ENCODE measurements at places on chromosomes 7 and 10.

GRCh38 chr10:79479283-79479909 is 32.9 kb upstream of the EIF5AL1 start:
- no peak for DNase-seq

GRCh38 chr7:120991161-120991560 is 2.6 kb downstream of the CPED1 start:
- DNase-seq: no peak

DNA sequence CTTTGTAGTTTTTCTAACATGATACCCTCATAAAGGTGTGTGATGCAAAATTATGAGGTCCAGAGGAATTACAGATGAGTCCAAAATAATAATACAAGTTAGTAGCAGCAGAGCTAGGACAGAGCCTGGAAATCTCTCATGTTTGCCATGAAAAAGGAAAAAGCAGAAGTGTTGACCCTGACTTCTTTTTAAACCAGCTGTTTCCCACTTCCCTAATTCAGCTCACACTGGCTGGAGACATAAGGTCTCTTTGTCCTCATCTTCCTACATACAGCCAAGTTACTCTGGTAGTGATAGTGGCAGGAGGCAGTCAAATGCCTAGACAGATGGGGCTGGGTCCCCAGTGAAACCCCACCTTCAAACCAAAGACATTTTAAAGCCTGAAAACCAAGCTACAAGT is 269.2 kb downstream of the C7orf25 start:
- no peak for DNase-seq

GRCh38 chr10:21326594-21327288 is 198.7 kb downstream of the SKIDA1 start:
- DNase-seq: no peak

GRCh38 chr7:130309986-130310385 is 17.0 kb downstream of the CPA4 start:
- DNase-seq: no peak

All from NCI-H1105 treated with DMSO at 0.1 percent for 48 hours (cell line).